ENCODE measurements at places on chromosomes 16 and 17.

GRCh38 chr17:2174014-2174413, 119.1 kb downstream of the HIC1 start:
- no peak for DNase-seq

DNA sequence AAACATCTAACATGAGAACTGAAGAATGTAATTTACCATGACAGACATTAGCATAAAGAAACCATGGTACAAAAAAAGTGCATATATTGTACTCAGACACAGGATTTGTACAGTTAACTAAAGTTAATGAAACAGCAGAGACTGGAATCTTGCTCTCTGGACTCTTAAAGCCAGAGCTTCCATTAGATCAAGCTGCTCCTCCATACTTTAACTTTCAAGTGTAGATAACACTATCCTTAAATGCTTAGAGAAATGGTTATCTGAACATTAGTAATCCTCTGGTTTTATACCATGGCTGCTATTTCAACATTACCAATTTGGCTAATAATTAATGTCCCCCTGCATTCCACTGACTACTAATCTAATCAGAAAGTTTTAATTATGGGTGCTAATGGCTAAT, 3.1 kb downstream of the NUDT21 start:
- DNase-seq = no peak

DNA sequence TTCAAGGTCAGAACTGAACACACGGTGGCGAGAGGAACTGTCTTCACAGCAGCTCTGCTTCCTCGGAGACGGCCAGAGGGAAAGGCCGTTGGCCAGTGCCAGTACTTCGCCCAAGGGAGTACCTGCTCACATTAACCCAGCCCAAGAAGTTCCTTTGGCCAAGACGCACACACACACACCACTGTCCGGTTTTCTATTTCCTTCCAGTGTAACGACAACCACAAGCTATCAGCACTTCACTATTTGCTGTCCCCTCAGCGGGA, 744 bp upstream of the GGNBP2 start:
- no peak for DNase-seq

DNA sequence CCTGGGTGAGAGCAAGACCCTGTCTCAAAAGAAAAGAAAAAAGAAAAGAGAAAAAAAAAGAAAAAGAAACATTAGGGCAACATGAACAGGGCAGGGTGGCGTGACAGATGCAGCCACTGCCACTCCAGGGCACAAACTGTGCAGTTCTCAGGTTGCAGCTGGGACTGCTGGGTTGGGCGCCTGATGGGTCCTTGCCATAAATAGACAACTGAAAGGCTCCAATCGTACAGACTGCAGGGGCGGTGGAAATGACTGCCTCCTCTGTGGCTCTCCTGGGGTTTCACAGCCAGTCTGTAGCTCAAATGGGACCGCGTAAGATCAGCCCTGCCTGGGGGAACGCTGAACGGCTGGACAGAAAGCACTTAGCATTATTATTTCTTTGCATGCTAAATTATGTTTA, 130.7 kb downstream of the CPPED1 start:
- no peak for DNase-seq

GRCh38 chr17:72590382-72590781, 469.6 kb downstream of the SOX9 start:
- no peak for DNase-seq

GRCh38 chr17:48734333-48735061, 5.9 kb upstream of the HOXB13 start:
- no peak for DNase-seq

DNA sequence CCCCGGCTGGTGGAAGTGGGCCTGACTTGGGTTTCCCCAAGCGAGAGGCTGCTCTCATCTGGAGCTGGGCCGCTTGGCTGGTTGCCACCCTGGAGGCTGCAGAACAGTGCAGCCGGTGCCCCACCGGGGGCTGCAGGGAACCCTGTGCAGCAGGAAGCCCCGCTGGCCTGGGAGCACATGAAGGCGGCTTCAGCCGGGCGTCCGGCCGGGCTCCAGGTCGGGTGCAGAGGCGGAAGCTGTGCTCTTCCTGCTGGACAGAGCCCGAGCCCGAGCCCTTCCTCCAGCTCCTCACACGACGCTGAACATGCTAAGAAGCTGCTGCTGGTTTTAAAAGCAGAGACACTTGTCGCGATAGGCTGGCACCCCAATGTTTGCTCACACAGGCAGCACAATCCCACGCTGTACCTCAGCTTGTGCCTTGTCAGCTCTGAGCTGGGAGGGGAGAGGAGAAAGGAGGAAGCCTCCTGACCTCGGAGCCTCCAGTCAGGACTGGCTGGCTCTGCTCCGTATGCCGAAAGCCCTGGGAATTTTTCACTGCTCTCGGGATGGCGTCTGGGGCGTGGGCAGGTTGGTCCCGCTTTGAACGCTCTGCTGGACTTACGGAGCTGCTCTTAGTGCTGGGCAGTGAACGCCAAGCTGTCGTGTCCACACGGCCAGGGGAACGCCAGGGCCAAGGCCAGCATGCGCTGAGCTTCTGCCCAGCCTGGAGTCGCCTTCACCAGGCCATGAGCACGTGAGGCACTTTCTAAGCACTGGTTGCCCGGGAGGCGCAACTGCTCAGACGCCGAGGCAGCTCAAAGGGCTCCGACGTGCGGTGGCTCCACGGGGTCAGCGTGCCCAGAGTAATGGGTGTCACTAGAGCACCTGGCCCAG, 8.8 kb downstream of the CDK5R1 start:
- DNase-seq = no peak

GRCh38 chr16:85162478-85163277, 50.4 kb upstream of the CIBAR2 start:
- no peak for DNase-seq

- DNase-seq = no peak
Measured at GRCh38 chr16:13350000-13350399, 448.6 kb downstream of the SHISA9 start.

- no peak for DNase-seq
Measured at GRCh38 chr17:30829022-30829421, 2.7 kb upstream of the ATAD5 start.

- DNase-seq = no peak
Measured at GRCh38 chr16:72073560-72074230, 10.7 kb downstream of the HPR start.

DNA sequence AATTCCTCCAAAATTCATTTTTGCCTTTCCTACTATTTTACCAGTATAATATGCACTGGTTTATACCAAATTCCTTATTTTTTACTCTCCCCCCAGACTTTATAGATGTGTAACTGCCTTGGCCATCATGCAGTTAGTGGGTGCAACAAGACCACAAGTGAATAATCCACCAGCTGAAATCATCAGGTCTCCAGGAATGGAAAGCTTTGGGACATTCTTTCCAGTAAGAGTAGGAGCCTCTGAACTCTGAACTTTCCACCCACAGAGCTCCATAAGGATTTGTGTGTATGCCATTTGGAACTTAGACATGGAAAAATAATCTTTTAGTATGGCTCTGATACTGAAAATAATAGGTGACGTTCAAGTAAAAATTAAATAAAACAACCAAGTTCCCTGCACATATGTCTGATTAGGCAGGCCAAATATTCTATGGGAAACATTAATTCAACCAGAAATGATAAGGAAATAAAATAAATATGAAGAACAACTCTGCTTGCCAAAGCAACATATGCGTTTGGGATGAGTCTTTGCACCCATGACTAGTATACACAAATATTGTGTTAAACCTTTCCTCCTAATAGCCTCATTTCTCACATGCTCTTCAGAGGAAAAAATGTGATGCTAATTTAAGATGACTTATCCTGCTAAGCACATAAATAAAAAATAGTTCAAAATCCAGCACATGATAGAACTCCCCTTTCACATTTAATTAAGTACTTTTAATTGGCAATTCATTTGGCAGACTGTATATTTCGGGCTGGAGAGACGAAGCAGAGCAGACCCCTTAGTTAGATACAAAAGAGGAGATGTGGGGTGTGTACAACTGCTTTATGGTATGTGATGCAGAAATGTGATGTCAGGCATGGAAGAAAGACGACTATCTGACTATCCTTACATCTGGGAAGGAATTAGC, 11.6 kb upstream of the LYRM9 start:
- no peak for DNase-seq

GRCh38 chr17:56762988-56763387, 70.7 kb downstream of the C17orf67 start:
- DNase-seq = no peak

GRCh38 chr16:12801511-12802042, 2.1 kb downstream of the CPPED1 start:
- DNase-seq = no peak

DNA sequence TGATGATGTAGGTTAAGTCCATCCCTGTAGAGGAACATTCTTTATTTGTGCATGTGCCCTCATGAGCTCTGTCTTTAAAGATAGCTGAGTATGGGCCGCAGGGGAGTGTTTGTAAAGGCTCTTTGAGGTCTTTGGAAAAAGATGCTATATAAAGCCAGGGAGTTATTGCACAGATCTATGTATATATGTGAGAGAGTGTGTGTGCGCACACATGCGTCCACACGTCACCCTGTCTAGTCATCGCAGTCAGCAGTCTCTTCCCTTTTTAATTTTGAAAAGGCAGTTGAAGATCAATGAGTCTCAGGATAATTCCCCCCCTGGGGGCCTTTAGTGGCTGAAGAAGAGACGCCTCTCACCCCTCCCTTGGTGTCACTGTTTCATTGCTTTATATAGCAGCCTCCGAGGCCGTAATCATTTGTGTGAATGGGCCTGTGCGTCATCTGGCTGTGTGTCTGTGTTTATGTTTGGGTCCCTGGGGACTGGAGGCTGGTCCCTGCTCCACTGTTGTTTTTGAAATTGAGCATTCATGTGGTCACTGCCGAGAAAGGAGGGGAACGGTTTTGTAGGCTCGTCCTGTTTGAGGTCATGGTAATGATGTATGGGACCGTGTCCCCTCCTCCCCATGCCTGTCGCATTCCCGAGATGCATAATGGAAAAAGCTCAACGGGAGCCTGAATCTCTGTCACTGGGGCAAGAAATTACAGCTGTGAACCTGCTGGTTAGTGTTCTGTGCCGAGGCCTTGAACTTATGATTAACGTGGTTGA, 143.9 kb downstream of the SNX29 start:
- no peak for DNase-seq

DNA sequence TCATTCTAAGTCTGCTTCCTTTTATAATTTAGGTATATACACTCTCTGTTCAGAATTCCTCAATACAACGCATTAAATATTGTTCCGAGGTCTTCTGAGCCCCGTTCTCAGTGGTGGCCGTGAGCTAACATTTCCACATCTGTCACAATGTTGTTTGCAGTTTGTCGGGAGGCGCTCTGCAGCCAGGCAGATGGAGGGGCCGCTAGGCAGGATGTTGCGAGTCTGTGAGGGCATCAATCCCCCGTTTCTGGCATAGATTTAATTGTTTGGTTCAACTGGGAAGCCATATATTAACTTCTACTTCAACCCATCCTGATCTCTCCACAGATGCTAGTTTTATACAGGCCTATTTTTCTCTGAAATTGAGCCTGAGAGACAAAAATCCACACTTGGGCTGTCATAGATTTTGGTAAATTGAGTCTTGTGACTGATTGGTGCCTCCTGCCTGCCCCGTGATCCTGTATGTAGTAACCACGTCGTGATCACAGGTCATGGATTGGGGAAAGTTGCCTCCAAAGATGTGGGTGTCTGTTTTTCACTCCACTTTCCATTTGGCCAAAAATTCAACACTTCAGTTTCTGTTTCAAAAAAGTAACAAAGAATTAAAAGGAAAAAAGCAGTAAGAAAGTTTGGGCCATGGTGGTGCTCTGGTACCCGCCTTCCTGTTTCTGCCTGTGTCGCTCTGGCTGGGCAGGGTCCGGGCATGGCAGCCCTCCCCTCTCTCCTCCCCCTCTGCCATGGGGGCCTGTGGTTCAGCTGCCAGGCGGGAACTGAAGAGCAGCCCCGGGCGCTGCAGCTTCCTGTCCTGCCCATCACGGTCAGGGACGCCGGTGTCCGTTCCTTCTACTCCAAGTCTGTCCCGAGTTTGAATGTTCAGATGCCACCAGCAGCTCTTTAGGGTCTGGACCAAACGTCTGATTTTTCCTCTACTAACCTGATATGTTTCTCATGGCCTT, 41.5 kb downstream of the RPTOR start:
- no peak for DNase-seq

DNA sequence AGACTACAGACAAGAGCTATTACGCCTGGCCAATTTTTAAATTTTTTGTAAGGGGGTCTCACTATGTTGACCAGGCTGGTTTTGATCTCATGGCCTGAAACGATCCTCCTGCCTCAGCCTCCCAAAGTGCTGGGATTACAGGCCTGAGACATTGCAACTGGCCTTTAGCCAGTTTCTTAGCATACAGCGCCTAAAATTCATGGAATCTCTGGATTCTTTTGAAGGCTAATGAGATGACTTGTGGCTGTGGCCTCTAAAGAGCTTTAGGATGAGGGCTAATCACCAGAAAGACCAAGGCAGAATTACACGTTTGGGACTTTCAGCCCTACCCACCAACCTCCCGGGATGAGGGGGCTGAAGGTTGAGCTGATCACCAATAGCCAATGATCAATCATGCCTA, 34.6 kb downstream of the AKAP10 start:
- DNase-seq = no peak

DNA sequence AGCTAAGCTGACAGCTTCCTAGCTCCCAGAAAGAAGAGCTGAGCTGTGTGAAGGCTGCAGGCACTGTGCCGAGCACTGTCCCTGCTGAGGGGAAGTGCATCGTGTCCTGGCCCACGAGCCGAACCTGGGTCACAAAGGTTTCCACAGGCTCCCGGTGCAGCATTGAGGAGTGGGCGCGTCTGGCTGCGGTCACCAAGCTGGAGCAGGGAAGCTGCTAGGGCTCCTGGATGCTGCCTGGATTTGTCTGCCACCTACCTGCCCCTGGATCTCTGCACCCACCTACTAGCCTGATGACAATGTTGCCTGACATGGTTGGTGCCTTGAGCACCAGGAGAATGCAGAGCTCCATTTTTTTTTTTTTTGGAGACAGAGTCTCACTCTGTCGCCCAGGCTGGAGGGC, 6.5 kb upstream of the SRRM2 start:
- no peak for DNase-seq

DNA sequence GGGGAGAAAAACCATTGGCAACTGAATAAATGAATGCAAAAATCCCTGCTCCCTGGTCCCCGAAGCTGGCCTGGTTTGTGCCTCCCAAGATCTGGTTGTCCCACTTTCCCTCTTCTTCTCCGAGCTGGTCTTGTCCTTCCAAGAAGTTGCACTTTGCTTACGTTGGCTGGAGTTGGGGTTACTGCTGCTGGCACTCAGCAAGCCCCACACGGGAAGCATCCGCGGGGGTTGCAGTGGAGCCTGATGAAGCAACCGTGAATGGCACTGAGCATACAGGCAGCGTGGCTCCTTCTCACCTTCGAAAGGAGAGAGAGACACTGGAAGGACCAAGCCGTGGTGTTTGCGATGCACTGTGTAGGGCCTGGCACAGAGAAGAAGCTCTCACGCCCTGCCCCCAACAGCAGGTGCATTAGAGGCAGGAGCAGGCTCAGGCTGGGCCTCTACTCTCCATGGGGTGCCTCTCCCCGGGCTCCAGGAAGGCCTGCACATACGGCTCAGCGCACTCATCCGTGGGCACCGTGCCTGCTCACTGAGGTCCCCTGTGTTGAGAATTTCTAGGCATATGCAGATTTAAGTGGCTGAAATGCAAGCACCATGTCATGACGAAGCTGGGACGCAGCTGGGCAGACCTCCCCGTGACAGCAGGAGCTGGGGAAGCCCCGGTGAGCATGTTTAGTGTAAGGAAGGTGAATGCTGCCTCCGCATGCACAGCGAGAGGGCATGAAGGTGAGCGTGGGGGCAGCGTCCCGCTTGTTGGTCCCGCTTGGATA, 12.1 kb downstream of the CA5A start:
- DNase-seq = no peak
